ENCODE measurements at places on chromosomes 13 and 19.

- DNase-seq = no peak
Observed at GRCh38 chr19:49552749-49553148, 24.9 kb downstream of the RCN3 start.

DNA sequence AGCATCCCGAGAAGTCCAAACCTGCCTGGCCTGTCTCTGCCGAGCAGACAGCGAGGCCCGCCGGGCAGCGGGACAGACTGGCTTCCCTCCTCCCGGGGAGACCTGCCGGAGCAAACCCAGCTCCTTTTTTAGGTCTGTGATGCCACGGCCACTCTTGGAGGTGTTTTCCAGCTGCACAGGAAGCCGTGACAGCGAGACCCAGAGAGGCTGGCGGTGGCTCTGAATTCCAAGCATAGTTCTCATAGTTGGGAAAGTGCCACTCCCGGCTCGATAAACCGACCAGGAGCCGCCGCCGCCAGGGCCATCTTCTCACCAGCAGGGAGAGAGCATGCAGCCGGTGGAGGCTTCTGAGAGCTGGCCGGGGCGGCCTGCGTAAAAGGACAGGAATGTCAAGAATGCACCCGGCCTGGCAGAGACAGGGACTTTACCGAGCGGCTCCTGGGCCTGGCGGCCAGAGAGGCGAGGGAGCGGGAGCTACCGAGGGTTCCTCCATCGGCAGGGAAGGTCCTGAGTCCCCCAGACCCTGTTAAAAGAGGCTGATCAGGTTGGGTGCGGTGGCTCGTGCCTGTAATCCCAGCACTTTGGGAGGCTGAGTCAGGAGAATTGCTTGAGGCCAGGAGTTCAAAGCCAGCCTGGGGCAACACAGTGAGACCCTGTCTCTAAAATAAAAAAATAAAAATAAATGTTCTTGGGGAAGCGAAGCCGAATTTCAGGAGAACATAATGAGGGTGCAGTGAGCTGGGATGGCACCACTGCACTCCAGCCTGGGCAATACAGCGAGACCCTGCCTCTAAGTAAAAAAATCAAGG is 64.9 kb downstream of the GADD45B start:
- DNase-seq = peak; percentile 89

- no peak for DNase-seq
Observed at GRCh38 chr13:72875233-72875632, 93.3 kb downstream of the PIBF1 start.

DNA sequence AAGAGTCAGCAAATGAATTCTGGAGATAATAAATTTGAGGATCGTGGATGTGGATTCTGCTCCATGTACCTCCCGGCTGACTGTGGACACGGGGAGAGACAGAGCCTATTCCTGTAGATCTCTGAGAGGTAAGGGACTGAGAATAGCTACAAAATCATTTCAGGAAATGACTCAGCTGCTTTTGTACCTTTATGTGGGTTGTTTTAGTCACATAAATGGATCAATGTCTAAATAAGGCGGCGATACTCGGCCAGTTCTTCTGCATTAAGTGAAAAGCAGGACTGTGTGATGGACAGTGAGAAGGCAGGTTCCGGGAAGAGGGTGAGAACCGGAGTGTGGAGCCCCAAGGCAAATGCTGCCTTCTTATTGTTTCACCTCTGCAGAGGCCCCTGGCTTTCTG is 128.1 kb downstream of the EFNB2 start:
- no peak for DNase-seq

DNA sequence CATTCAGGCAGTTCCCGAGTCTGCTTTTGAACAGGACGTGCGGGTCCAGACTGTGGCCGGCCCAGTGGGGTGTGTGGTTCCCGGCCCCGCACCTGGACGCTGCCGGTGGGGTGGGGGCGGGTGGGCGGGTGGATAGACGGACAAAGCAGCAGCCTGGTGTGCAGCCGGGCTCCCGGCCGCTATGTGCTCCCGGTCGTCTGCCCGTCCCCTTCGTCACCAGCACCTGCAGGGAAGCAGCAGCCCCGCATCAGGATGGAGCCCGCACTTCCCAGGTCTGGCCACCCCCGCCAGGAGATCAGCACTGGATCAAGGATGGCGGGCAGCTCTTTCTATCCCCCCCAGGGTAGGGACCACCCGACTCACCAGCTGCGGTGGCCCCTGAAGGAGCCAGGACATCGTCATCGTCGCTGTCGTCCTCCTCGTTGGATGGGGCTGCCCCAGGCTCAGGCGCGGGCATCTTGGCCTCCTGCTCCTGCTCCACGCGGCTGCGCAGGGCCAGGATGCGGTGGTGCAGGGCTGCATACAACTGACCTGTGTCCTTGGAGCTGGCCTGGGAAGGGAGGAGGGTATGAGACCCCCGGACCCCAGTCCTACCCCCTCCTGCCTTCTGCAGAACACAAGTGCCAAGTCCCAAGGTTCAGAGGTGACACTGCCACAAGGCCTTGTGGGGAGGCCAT is 3.5 kb downstream of the CAPS start:
- DNase-seq = no peak

- no peak for DNase-seq
Observed at GRCh38 chr13:90951663-90952062, 395.8 kb upstream of the MIR17HG start.

DNA sequence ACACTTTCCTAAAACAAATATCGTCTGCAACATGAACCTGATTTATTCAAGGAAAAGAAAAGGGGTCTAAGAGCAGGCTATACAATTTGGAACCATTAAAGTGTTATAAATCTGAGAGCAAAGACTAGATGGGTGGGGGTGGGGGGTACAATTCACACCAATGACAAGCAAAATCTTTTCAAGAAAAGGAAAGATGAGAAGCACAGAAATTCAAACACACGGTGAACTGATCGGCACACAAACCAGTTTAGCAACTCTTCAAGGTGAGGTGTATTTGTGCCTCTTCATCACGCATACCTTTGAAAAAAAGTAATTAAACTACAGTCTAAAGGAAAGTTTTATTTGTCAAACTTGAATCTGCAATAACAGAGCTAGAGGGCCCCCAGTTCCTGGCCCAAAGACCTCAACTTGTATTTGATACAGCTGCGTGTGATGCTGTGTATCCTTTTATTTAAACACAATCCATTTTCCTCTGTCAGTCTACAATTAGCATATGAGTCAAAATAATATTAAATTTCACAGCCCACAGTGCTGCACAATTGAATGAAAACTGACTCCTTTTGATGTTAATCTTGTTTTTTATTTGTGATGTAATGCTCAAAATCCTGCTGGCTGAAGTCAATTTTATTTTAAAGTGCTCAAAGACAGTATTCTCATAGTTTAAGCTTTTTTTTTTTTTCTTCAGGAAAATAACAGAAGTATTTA is 14.2 kb downstream of the EFNB2 start:
- no peak for DNase-seq

GRCh38 chr19:4310247-4311121 is 6.1 kb downstream of the FSD1 start:
- no peak for DNase-seq

GRCh38 chr19:6644796-6645195 is 25.2 kb downstream of the TNFSF14 start:
- no peak for DNase-seq

DNA sequence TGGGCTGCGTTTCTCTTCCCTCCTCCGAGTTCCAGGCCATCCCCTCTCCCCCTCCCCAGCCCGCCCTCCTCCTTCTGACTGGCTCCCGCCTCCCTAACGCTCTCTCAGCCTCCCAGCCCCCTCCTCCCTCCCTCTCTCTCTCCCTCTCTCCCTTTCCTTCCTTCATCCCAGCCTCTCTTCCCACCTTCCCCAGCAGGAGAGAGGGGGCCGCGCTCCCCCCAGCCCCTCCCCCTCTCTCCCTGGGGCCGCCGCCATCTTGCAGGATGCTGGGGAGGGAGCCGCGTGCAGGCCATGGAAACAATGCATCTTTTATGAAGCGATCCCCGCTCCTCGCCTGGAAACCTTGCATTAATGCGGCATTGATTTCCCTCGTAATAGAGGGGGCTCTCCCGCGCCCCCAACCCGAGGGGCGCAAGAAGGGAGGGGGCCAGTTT is 42.6 kb upstream of the ADGRL1 start:
- DNase-seq = peak; percentile 93

- no peak for DNase-seq
Observed at GRCh38 chr19:37492213-37492612, 14.5 kb upstream of the ZNF793 start.

- no peak for DNase-seq
Observed at GRCh38 chr13:45402641-45403040, 15.5 kb downstream of the SLC25A30 start.

DNA sequence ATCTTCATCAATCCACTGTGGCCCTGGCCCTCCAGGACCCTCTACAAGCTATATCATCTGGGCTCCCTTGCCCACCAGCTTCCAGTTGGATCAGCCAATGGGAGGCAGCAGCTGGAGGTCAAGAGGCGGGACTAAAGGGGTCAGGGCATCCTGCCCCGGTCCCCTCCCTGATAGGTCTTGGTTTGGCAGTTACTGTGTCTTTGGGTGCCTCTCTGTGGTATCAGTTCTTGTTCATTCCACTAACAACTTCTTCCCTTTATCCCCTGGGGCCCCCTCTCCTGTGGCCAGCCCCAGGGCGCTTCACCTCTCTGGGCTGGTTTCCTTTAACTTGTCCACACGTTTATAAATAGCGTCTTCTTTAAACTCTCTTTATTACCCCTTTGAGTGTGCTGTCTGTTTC is 83.6 kb downstream of the DCT start:
- no peak for DNase-seq

- DNase-seq = no peak
Observed at GRCh38 chr13:46121033-46121432, 16.2 kb upstream of the CPB2 start.

DNA sequence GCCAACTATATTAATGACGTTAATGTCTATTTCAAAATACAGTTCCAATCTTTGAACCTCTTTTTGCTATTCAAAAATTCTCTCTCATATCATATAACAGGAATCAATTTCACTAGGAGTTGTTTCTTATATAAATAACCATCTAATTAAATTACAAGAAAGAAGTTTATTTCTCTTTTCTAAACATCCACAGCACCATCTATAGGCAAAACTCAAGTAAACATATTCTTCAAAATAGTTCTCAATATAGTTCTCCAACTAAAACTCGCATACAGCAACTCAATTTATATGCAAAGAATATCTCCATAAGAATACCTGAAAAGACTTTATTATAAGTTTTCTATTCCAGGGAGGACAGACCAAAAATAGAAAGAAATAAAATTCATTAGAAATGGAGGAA is 65.6 kb downstream of the RBM26 start:
- DNase-seq = no peak

DNA sequence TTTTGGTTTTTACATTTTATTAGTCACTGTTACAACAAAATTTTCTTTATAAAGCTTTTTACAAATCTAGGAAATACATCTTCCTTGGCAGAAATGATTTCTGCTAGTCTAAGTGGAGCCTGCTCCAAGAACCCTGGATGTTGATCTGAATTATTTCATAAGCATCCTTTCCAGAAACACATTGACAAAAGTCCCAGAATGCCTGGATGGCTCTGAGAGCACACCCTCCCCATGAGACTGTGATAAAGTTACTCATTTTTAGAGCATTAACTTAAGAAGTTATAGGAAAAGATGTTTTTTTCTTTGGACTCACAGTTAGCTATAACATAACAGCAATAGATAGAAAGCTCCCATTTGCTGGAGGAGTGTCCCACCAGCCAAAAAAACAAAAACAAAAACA is 559.6 kb upstream of the SPRY2 start:
- DNase-seq = no peak

DNA sequence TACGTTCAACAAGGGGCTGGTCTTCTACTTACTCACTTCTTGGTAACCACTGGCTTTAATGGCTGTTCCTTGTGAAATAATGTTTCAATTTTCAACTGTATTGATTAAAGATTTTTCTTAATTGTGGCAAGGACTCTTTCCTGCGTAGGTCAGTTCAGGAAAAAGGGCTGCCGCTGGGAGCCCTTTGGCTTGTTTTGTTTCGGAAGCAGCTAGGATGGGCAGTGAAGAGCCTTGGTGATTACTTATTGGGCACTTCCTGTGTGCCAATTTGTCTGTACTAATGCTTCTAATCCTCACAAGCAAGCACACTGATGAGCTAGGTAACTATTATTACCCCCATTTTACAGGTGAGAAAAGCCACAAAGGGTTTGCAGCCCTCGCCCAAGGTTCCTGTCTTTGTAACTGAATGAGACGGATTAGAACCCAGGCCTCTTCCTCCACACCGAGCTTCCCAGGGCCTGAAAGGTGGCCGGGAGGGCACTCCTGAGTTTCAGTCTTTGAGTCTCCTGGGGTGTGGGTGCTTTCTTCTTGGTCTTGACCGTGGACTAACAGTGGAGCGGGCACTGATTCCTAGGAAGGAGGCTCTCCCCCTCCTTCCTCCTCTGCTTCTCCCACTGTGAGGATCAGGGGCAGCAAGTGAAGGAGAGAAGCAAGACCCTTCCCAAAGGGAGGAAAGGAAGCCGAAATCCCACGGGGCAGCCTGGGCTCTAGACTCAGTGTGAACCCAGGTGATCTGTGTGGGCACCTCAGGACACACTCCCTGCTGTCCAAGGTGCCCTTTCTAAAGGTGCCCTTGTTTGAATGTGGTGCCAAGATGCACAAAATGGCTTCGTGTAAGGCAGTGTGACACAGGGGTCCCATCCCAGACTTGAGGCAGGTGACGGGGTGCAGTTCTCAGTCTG is 3.7 kb downstream of the COL4A2 start:
- DNase-seq = no peak

DNA sequence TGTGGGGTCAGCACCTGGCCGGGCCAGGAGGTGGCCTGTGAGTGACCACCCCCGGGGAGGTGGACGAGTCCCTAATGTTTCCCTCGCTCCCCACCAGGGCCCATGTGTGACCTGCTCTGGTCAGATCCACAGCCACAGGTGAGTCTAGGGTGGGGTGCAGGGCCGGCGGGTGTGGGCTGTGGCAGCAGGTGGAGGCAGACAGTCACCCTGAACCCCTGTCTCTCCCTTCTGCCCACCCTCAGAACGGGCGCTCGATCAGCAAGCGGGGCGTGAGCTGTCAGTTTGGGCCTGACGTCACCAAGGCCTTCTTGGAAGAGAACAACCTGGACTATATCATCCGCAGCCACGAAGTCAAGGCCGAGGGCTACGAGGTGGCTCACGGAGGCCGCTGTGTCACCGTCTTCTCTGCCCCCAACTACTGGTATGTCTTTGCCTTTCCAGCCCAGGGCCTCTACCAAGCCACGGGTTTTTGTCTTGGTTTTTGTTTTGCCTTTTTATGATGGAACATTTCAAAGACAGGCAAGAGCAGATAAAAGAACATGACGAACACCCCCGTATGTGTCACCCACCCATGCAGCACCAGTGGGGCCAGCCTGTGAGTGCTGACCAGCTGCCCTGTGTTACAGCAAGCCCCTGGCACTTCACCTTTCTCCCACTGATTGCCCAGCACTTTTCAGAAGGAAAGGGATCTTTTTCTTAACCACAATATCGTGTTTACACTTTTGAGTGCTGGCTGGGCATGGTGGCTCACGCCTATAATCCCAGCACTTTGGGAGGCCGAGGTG is 24.9 kb downstream of the CCDC8 start:
- DNase-seq = no peak

- DNase-seq = no peak
Observed at GRCh38 chr13:98187155-98187964, 10.3 kb upstream of the RNF113B start.

GRCh38 chr13:66139701-66140100 is 1090.4 kb downstream of the PCDH9 start:
- DNase-seq = no peak

- no peak for DNase-seq
Observed at GRCh38 chr19:10603873-10604459, 16.9 kb upstream of the AP1M2 start.

GRCh38 chr13:22903301-22903700 is 277.5 kb upstream of the SGCG start:
- DNase-seq = no peak
